ENCODE measurements at places on chromosomes 4 and X.
A peak's percentile ranks its signal among the peaks of the same experiment; 100 is the strongest.

DNA sequence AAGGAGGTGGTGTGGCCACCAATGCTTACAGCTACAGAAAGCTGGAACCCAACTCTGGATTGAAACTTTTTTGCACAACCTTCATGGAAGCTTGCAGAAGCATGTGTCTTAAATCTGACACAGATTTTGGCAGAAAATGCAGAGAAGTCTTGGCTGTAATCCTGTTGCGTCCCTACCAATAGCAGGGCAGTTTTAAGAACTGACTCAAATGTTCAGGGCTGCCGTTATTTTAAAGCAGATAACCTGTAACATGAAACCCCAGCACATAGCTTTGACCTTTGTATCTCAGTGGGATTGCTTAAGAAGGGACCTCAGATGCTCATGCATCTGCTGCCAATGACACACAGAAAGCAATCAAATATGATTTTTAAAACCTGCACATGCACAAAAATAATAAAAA is at the start of gene VEGFD:
Gene VEGFD (minus strand): TSS at position 110 of the 400 bp plus-strand sequence. CDS start 467 bp downstream, outside the sequence.
- DNase-seq: no peak

DNA sequence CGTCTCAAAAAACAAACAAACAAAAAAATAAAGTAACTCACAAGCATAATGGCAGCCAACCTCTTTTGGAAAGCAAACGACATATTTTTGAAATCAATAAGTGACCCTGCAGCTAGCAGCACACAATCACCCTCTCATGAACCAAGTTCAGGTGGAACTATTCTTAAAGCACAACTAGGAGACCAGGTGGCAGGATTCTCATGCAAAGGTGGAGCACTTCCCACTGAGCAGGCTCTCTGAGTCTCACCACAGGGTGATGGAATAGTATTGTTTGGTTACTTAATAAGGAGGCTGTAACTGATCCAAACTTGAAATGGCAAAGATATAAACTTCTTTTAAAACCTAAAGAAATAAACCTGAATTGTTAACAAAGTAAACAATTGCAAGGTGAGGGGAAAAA is 1293.1 kb downstream of the PCDH19 start:
- no peak for DNase-seq

DNA sequence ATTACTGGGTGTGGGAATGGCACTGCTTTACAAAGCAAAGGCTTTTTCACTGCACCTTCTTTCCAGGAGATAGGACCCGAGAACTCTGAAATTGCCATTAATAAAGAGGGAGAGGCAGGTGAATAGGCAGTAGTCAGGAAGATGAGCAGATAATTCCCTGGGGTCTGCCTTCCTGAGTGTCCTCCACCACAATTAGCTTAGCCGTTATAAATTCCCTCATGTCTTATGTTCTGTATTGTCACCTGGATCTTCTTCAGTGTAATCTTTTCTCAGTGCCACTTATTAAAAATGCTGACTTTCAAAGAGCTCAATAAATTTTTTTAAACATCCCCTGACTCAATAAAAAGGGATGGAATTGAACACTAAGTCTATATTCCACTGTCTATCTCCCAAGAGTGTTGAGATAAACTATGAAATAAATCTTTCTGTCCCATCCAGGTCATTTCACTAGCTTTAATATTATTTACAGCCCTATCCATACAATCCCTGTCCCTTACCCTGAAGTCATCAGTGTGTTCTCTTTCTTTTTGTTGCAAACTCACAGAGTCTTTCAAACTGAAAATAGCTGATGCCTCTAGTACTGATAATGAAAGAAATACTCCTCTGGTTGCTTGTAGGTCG is 272.2 kb upstream of the NRK start:
- DNase-seq: no peak

- no peak for DNase-seq
These were observed 5.2 kb upstream of the RADX start for GRCh38 chrX:106606571-106606970.

- DNase-seq: no peak
These were observed 90.8 kb upstream of the OTUD4 start for GRCh38 chr4:145271194-145271593.

DNA sequence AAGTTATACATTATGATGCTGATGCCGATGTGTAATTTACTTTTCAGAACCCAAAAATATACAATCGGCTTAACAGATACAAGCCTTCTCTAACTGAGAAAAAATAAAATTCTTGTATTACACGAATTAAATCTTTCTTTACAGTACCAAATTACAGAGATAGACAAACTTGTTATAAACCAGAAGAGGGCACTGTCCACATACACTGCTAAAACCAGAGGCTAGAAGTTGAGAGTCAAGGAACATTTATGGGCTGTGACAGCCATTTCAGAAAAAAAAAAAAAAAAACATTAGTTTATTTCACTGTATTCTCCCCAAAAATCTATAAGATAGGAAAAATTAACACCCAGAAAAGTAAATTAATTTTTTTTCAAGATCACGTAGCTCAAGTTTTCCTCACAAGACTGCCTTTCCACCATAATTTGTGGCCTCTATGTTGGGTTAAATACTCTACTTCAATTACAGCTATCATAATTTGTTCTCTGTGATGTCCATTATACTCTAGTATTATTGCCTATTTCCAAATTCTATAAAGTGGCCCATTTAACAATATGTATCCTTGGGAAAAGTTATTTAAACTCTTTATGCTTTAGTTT is 12.0 kb downstream of the EREG start:
- DNase-seq: peak; percentile 11

- DNase-seq: no peak
These were observed 98.9 kb downstream of the ARHGAP6 start for GRCh38 chrX:11566789-11567188.

DNA sequence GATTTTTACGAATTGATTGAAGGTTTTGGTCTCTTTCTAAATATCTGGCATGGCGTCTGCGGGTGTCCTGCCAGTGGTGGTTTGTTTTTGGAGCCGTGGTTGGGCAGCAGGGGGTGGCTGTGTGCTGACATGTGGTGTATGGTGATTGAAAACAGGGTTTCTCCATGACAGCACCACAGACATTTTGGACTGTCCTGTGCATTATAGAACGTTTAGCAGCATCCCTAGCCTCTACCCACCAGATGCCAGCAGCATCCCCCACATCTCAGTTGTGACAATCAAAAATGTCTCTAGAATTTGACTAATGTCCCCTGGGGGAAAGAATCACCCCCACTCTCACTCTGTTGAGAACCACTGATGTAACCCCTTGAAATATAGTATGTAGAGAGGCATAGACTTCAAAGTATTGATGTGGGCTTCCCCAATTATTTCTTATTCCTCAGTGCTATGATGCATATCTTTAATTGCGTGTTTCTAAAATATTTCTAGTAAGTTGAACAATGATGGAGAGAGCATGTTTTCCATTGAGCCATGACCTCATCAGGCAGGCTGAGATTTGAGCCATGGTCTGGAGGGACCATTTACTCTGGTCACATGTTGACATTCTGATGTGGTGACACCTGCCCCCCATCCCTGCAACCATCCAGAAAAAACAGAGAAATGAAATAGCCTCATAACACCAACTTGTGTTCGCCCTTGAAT is 77.4 kb upstream of the MID1 start:
- no peak for DNase-seq

GRCh38 chr4:163701916-163702315 is 207.4 kb downstream of the TMA16 start:
- no peak for DNase-seq

GRCh38 chr4:77079281-77079680 is 3.5 kb upstream of the CCNI start:
- DNase-seq: no peak

GRCh38 chrX:17525762-17526555 is 151.0 kb downstream of the NHS start:
- no peak for DNase-seq

GRCh38 chr4:154490234-154490582 is 1.4 kb downstream of the DCHS2 start:
- no peak for DNase-seq

DNA sequence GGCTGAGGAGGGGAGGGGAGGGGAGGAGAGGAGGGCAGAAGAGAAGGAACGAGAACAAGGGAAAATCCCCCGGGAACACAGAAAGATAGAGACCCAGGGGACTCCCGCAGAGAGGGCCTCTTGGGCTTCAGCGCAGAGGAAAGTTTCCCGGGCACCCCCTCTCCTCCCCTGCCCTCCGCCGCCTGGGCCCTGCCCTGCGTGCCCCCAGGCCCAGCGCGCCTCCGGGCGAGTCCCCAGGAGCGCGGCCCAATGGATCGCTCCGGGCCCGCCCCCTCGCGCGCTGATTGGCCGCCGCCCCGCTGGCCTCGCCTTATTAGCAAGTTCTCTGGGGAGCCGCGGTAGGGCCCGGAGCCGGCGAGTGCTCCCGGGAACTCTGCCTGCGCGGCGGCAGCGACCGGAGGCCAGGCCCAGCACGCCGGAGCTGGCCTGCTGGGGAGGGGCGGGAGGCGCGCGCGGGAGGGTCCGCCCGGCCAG is at the start of gene MSX1:
Gene MSX1 (plus strand): TSS at position 341 of the 474 bp plus-strand sequence. CDS start 235 bp downstream, outside the sequence.
- peak; percentile 5 for DNase-seq

DNA sequence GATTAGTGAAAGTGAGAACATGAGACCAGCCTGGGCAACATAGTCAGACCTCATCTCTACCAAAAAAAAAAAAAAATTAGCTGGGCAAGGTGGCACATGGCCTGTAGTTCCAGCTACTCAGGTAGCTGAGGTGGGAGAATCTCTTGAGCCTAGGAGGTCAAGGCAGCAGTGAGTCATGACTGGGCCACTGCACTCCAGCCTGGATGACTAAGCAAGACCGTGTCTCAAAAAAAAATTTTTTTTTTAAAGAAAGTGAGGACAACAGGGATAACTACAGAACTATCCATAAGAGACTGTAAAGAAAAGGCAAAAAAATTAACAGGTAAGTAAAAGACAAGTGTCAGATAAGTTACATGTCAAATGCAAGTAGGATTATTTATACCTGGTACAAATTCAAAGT is 13.5 kb upstream of the SPP1 start:
- no peak for DNase-seq

DNA sequence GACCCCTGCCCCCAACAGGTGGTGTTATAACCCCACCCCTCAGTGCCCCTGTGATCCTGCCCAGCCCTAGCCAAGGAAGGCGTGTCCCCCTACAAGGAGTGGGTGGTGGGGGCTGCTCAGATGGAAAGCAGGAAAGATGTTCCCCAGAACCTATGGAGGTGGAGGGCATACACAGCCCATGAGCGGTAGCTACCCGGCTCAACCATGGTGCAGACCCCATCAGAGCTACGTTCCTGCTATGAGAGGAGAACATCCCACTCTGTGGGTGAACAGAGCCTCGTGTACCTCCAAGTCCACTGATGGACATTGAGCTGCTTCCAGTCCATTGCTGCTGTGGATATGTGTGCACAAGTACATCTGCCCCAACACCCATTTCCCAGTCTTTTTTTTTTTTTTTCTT is 71.1 kb downstream of the SHOX start:
- no peak for DNase-seq

DNA sequence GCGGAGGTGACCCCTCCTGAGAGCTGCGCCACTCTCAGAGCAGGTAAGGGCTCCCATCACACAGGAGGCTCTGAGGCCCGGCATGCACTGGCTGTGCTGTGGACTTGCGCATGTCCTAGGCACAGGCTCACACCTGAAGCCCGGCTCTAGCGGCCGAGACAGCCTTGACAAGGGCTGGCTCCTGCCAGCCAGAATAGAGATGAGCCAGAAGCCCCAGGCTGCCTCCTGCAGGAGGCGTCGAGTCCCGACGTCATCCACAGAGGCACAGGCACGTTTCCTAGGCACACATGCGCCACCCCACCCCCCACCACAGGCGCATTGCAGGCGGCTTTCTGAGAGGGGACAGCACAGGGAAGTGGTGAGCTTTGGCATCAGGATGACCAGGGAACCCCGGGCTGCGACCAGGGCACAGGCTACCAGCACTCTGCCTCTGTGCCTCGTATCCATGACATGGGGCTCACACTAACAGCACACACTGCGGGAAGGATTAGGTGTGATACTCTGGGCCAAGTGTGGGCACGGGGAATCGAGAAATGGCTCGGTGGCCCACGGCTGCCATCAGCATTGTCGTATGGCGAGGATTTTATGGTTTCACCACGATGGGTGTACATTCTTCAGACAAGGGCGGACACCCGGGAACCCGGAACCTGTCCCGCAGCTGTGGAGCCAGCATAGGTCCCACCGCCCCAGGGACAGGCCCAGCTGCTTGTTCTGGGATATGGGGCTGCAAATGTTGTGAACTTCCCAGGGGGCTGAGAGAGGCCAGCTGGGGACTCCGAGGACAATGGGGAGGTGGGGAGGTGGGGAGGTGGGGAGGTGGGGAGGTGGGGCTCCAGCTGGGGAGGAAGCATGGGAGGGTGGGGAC is 90.7 kb upstream of the ADRA2C start:
- peak; percentile 25 for DNase-seq

DNA sequence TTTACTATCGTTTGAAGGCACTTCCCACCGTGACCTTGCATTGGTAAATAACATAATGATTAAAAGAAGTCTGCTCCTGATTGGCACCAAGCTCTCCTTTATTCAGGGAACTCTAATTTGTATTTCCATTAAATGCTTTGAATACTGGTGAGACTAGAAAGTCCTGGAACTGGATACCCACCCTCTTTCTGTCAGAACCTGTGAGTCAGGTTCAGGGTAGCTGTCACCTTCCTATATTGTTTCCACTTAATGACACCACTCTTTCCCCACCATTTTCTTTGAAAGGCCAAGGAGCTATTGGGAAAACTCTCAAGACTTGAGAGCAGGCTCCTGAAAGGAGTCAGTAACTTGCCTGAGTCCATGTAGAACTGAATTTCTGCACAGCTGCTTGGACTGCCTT is 55.9 kb upstream of the RASSF6 start:
- no peak for DNase-seq

GRCh38 chrX:47808904-47809788 is 27.6 kb upstream of the ZNF81 start:
- no peak for DNase-seq

- no peak for DNase-seq
These were observed 142.8 kb downstream of the ENPP6 start for GRCh38 chr4:184074677-184075388.

DNA sequence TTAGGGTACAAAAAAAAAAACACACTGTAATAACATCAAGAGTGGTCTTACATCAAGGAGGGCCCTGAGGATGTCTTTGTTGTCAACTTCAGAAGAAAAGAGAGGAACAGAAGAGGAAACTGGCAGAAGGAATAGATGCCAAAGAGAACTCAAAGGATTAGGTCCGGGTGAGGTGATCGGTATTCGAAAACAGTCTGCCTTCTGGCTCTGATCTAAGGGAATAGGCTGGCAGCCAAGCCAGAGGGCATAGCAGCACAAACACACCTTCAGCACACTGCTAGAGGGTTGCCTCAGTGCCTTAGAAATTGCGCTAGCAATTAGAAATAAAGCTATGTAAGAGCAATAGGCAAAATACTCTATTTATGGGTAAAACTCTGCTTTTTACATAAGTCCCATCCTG is 91.4 kb upstream of the TTC29 start:
- no peak for DNase-seq
